NCI-H2081 treated with DMSO at 0.1 percent for 48 hours (cell line): ENCODE measurements at places on chromosomes 12 and 14.

GRCh38 chr14:65658202-65658601 lies 245.7 kb downstream of the FUT8 start:
- DNase-seq, result no peak

- DNase-seq, result no peak
Measured at GRCh38 chr14:84250893-84251292, 1279.1 kb upstream of the FLRT2 start.

GRCh38 chr12:32756476-32757066 lies 874 bp upstream of the YARS2 start:
- DNase-seq, result no peak

GRCh38 chr12:95733141-95733825 lies 57.3 kb downstream of the NTN4 start:
- DNase-seq, result no peak

DNA sequence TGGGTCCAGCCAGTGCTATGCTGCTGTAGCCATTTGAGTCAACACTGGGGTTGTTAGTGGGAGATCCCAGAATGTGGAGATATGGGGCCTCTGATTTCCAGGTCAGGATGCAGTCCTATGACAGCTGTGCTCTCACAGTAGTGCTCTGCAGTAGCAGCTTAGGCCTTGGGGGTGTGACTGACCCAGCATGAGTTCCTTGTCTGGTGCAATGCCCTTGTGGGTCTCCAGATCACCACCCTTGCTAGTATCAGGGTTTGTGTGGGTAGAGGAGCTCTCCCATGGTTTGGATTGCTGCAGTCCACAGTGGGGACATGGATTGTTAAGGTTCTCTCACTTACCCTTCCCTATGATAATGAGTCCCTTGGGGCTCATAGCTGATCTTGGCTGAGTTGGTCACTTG lies 113.7 kb downstream of the RAD51B start:
- DNase-seq, result no peak

GRCh38 chr14:93369713-93370266 lies 22.8 kb downstream of the COX8C start:
- no peak for DNase-seq

GRCh38 chr14:61331992-61332657 lies 10.7 kb downstream of the PRKCH start:
- no peak for DNase-seq
